ENCODE measurements at places on chromosomes 13 and 19.

- DNase-seq: peak; percentile 16
These were observed 528.4 kb downstream of the DCT start for GRCh38 chr13:93951108-93951507.

DNA sequence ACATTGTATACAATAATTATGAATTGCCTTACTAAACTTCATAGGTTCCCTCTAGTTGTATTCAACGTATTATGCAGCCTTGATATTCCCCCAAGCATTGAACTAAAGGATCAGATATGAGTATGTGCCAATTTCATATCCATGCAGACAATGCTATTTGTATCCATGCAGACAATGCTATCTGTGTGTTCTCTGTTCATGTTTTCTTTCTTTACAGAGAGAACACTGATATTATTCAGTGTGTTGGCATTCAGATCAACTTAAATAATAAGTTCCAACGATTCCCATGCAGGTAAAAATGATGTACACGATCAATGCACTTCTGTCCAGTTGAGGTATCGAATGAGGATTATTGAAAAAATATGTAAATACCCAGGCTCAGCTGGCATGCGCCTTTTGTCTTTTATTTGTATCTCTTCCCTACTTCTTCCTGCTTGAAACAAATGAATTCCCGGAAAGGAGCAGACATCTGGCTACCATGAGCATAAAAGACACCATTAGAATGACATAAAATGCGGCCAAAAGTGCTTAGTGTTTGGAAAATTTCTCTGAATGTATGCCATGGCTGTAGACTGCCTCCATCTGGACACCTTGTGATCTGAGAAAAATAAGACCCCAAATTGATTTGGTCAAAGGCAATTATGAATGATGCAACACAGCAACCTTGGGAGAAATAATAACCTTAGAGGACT lies 731.5 kb downstream of the SLITRK1 start:
- DNase-seq: no peak

DNA sequence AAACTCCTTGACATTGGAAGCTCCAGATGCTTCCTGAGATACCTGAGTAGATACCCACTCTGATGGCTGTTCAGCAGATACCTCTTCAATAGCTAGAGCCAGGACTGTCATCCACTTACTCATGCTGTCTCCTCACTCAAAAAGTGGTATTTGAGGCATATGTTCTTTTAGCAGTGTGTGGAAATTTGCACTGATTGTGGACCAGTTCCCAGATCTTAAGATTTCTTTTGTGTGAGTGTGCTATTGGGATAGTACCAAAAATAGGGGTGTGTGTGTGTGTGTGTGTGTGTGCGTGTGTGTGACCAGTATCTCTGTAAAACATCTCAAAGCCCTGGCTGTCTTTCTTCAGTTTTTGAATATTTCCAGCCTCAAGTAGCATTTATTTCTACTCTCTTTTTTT lies 108.3 kb downstream of the SLITRK5 start:
- DNase-seq: no peak

DNA sequence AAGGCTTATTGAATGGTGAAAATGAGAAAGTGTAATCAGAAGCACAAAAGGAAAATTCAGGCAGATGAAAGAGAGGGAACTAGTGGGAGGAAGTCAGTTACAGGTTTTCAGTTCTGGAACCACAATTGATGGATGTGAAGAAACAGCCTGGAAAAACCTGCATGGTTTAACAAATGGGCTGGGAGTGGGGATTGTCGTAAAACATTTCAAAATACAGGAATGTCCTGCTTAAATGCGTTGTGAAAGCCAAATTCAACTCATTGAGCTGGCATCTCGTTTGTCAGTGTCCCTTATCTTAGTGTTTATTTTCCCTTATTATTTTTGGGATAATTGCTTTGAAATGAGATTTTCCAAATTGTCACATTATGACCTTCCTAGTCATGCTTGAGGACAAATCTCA lies 106.5 kb upstream of the RFC3 start:
- no peak for DNase-seq

- no peak for DNase-seq
These were observed 71.1 kb upstream of the KLF12 start for GRCh38 chr13:74205313-74205690.

DNA sequence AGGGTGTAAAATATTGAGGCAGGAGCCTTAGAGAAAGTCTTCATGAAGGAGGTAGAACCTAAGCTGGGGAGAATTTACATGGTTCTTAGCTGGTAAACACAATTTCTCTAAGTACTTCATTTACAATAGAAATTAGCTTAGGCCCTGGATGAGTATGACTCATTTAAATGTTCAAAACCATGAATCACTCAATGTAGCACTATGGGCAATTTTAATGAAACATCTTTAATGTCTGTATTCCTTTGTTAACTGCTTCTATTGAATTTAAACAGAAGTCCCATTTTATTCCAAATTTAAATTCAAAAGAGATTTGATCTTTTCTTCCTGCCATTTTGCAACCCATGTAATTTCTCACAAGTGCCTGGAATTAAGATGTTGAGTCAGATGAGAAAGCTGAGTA lies 252.1 kb downstream of the RFC3 start:
- no peak for DNase-seq

- no peak for DNase-seq
These were observed 2.2 kb upstream of the RINL start for GRCh38 chr19:38880076-38880881.
